ENCODE measurements at places on chromosomes 11 and 22. TPM values are rescaled to one million over a fixed set of nuclear protein-coding genes. Genes with fewer than 3 reads are reported as not detected.

- DNase-seq: no peak
Observed at GRCh38 chr11:16912692-16913111, 101.5 kb downstream of the PLEKHA7 start.

DNA sequence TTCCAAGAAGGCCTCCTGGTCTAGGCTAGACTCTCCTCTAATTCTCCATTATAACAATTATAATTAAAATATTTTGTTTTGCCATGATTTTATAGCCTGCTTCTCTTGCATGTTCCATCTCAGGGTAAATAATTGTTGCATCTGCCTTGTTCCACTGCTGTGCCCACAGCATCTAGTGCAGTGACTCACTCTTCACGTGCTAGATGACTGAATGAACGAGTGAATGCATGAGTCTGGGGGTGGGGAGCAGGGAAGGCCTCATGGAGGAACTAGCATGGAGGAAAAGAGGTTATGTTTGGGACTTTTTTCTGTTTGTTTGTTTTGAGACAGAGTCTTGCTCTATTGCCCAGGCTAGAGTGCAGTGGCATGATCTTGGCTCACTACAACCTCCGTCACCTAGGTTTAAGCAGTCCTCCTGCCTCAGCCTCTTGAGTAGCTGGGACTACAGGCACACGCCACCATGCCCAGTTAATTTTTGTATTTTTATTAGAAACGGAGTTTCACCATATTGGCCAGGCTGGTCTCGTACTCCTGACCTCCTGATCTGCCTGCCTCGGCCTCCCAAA lies 5.2 kb upstream of the OAF start:
- DNase-seq: no peak

- no peak for DNase-seq
Observed at GRCh38 chr22:41229215-41229614, 11.5 kb downstream of the CHADL start.

DNA sequence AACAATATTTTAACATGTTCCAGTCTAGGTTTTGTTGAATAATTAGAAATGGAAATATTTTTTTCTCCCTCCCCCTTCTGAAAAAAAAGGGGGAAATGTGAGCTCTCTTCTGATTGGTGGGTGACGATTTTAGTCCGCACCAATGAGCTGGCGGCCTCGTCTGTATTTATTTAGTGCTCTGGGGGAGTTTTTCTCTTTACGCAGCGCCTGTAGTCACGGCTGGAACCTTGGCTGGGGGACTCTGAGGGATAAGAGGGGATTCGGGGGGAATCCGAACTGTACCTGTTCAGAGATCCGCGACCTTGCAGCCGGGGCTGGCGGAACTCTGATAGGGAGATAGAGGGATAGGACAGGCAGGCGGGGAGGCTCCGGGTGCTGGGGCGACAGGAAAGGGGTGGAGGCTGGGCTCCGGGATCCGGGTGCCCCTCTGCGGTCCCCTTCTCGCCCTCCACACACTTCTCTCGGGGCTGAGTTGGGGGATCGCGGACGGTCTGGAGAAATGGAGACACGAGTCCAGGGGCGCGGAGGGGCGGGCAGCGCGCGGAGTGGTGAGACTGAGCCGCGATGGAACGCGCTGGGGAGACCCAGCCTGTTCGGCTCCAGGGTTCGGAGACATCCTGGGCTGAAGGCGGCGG lies 99.7 kb upstream of the HSD17B12 start:
- DNase-seq: no peak

DNA sequence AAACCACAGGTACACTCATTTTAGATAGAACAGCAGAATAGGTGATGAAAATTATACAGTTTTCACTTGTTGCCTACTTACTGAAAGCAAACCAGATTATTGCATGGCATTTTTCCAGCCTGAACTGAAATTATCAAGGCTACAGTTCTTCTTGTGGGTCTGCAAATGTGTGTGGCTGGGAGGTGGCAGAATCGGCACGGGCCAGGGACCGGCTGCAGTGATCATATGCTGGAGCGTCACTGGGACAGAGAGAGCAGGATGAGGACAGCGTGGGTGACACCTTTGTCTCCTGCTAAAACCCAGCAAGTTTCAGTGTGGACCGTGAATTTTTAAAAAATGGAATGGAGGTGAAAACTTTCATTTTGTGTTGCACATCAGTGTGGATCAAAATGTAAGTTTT lies 59.3 kb upstream of the PITPNB start:
- DNase-seq: no peak

DNA sequence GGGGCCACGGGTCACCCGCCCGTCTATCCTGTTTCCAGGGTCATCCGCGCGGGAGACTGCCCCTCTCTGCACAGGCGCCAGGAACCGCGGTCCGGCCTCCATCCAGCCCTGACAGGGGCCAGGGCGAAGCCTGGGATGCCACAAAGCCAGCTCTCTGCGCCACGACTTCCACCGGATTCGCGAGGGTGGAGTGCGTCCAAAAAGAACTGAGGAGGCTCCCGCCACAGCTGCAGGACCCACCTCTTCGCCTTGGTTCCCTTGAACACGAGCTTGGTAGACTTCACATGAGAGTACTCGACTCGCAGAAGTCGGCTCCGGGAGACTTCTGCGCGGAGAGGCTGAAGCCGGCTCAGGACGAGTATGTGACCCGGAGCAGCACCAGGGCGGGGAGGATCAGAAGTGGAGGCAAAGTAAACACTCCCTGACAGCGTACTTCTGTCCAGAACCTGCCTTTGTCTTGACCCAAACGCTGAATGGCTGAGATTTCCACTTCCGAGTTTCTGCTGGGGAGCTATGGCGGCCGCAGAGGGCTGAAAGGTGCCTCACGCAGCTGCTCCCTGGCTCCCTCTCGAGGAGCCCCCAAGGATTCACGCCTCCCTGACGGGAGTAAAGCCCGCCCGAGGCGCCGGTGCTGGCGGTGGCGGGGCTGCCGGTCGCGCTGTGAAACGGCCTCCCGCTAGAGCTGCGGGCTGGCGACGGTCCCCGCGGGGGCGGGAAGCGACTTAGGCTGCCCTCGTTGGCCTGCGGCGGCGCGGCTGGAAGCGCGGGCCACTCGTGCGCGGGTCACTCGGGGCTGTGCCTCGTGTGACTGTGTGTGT lies 4566.7 kb upstream of the OR11H1 start:
- DNase-seq: no peak

- DNase-seq: no peak
Observed at GRCh38 chr22:33756508-33756949, 163.7 kb downstream of the LARGE1 start.

GRCh38 chr22:38040953-38041759 lies 16.0 kb upstream of the PICK1 start:
- DNase-seq: no peak

GRCh38 chr22:41991111-41991510 lies 7.5 kb upstream of the WBP2NL start:
- DNase-seq: no peak

- DNase-seq: no peak
Observed at GRCh38 chr11:90434858-90435257, 212.0 kb upstream of the CHORDC1 start.

KRTAP5-11 gene
- total RNA-seq: not detected

RFPL1 gene
- not detected for total RNA-seq

All from lower leg skin (tissue), 4 donors.